ENCODE measurements at places on chromosomes 13 and 19. TPM values are rescaled to one million over a fixed set of nuclear protein-coding genes. Genes with fewer than 3 reads are reported as not detected.

ZNF296 gene
- 0.29 TPM for polyA plus RNA-seq

ZSCAN1 gene
- polyA plus RNA-seq: not detected

LRCH1 gene
- polyA plus RNA-seq: 7.6 TPM

NXNL1 gene
- not detected for polyA plus RNA-seq

PROZ gene
- not detected for polyA plus RNA-seq

C5AR1 gene
- 10.0 TPM for polyA plus RNA-seq

CEACAM7 gene
- not detected for polyA plus RNA-seq

TPRX2 gene
- polyA plus RNA-seq: not detected

ZC3H4 gene
- polyA plus RNA-seq: 18.5 TPM

B3GNT3 gene
- polyA plus RNA-seq: 0.28 TPM

KLK2 gene
- polyA plus RNA-seq: not detected

HSH2D gene
- 0.21 TPM for polyA plus RNA-seq

ZNF780A gene
- polyA plus RNA-seq: 9.2 TPM

CACNG7 gene
- not detected for polyA plus RNA-seq

FGF21 gene
- not detected for polyA plus RNA-seq

DIRAS1 gene
- 2.1 TPM for polyA plus RNA-seq

XAB2 gene
- polyA plus RNA-seq: 4.2 TPM

PNMA8B gene
- 5.2 TPM for polyA plus RNA-seq

CLIP3 gene
- 91.3 TPM for polyA plus RNA-seq

APOC4 gene
- not detected for polyA plus RNA-seq

OLFM2 gene
- polyA plus RNA-seq: 4.0 TPM

FCAR gene
- 0.13 TPM for polyA plus RNA-seq

NBEA gene
- polyA plus RNA-seq: 6.7 TPM

Data from ovary (tissue), 10 donors.